ENCODE measurements at places on chromosomes 3 and 15.

GRCh38 chr15:43423793-43424192, 52.9 kb downstream of the TUBGCP4 start:
- DNase-seq = no peak

- no peak for DNase-seq
Measured at GRCh38 chr15:29196722-29197121, 72.9 kb downstream of the NSMCE3 start.

- DNase-seq = no peak
Measured at GRCh38 chr15:100186960-100187359, 154.8 kb downstream of the ADAMTS17 start.

DNA sequence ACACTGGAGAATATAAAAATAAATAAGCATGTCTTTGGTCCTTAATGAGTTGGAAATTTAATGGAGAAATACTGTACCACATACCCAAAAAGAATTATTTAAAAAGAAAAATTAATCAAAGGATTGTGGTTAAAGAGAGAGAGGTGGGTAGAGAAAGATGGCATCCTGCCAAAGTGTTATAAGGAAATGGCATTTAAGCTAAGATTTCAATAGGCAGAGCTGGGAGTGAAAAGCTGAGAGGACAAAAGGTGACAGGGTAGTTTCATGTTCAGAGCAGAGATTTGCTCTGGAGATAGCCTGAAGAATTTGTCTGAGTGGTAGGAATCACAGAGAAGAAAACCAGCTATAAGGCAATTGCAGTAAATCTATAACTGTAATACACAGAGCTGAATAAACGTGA, 181.0 kb downstream of the SI start:
- DNase-seq = no peak

- DNase-seq = no peak
Measured at GRCh38 chr15:78460737-78461136, 22.7 kb downstream of the IREB2 start.

- DNase-seq = no peak
Measured at GRCh38 chr3:23811185-23811527, 5.4 kb downstream of the UBE2E1 start.

DNA sequence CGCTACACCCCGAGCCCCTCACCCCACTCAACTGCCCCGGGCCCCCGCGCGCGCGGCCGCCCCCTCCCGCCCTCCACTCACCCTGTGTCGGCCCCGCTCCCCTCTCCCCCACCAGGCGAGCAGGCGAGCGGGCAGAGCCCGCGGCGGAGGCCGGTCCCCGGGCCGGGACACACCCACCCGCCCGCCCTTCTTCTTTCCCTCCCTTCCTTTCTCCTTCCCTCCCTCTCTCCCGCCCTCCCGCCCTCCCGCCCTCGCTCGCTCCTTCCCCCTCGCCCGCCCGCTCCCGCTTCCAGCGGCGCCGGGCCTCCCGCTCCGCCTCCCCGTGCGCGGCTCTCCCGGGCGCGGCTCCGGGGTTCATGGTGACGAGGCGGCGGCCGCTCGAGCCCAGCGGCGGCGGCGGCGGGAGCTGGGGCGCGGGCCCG, at the start of gene CTDSPL:
TSS of gene CTDSPL (plus strand) at position 261 of the 422 bp plus-strand sequence. CDS start 320 bp downstream, outside the sequence.
- DNase-seq = no peak

GRCh38 chr3:185400866-185401265, 37.9 kb downstream of the MAP3K13 start:
- no peak for DNase-seq

- no peak for DNase-seq
Measured at GRCh38 chr15:44729408-44730127, 6.8 kb upstream of the TRIM69 start.

DNA sequence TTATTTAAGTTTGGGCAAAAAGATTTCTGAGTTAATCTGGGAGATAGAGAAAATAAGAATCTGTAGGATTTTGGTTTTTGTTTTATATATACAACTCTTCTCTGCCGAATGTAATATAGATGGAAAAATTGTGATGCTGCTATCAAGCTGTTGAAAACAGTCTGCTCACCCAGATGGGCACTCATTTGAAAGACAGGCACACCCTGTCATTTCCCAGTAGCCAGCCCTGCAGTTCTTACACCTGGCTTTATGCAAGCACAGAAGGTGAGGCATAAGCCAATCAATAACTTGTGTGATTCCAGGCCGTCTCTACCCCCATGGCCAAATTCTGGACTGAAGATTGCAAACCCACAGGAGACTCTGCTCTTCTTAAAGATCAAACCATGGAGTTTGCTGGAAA, 27.1 kb upstream of the PTX3 start:
- no peak for DNase-seq

Data from kidney glomerular epithelial cell (primary cell).